H54 (cell line): ENCODE measurements at places on chromosomes 4 and X.

DNA sequence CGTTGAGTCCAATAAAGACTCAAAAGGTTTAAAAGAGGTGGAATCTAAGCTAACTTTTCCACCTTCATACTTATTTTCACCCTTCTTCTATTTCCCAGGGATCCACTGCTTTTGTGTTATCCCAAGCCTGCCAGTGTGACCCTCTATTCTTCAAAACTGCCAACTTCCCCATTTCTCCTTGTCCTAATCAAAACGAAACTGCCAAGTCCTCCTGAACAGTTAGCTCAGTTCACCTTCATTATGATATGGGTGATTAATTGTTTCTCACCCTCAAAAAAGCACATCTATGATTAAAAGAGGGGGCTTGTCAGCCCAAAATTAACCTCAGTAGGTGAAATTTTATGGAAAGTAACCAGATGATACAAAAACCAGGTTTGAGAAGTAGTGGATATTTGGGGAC lies 108.4 kb downstream of the GUCY2F start:
- no peak for DNase-seq

DNA sequence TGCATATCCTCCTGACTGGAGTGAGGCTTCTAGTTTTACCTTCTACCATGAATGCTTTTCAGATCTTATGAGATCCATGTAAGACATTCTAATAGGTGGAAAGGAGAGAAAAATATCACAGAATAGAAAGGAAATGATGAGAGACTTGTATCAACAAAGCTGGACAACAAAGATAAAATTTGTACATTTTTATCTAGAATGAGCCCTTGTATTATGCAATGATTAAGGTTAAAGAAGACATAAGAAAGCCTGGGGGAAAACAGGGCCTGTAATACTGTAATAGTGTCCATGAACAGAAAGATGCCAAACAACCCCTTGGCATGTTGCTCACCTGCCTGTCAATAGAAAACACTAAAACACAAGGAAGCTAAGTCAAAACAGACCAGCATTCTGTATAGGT lies 44.2 kb upstream of the SCRG1 start:
- DNase-seq = no peak

- DNase-seq = no peak
Measured at GRCh38 chrX:30253257-30253656, 6.3 kb downstream of the MAGEB1 start.

GRCh38 chr4:170465429-170465828 lies 375.7 kb upstream of the AADAT start:
- no peak for DNase-seq

DNA sequence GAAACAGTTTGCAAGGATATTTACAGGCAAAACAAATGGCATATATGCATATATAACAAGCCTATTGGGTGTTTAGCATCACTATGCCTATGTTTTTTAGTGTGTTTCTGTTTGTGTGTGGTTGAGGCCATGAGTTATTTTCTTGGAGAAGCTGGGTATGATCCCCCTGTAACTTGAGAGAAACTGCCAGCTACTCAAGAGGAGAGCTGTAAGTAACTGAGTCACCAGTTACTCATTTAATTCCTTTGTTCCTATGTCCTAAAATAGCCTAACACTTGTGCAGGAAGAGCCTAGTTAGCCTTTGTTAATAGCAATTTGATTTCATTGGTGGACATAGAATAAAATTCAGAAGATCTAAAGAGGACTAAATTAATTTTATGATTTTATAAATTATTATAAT lies 79.1 kb downstream of the PWWP3B start:
- no peak for DNase-seq
